Activated CD4-positive, alpha-beta T cell treated with anti-CD3 and anti-CD28 coated beads, Interleukin-2, amount 50 U/mL, for 1 hour (primary cell): ENCODE measurements at places on chromosomes 3 and 15.

DNA sequence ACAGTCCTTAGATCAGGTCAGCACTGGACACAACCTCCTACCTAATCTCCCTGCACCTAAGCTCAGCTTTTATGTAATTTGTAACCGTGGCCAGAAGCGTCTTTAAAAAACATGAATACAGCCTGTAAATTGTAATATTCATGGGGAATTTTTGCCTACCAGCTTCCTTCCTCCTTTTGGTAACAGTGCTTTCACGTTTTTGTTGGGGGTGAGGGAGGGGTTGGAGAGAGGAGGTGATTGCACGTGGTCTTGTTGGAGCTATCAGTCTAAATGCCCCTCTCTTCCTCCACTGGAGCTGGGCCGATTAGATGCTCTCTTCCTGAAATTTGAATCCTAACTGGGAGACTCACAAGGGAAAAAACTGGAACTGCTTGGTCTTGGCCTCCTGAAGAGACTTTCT is 35.1 kb upstream of the SCN5A start:
- no peak for DNase-seq

DNA sequence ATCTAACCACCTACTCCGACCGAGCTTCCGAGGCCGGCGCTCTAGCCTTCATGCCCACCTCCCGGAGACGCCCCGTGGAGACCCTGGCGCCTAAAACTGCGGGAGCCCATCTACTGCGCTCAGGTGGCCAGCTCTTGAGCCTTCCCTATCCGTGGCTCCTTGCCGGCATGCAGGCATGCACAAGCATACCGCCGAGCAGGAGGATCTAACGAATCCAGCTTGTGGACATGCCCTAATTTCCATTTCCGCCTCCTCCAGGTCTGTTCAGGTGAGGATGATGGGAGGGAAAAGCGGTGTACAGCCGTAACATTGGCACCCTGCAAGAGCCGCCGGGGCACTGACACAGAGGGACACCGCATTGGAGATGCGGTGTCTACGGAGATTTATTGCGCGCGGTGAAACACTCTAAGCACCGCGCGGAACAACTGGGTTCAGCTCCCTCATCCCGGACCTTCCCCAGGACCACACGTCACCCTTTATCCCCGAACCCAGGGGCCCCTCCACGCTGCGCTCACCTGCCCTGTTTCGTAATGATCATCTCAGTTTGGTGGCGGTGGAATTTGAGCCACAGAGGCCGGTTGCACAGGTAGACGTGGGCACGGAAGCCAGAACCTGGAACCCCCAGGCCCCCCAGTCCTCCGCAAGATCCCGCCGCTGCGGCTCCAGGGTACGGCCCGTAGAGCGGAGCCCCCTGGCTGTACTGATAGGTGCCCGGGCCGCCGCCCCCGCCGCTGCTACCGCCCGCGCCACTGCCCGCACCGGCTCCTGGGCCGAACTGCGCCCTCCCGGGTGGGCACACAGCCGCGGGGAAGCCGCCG is 1.0 kb downstream of the EOMES start:
- no peak for DNase-seq

GRCh38 chr3:179967622-179968021 is 69.1 kb downstream of the PEX5L start:
- no peak for DNase-seq

- no peak for DNase-seq
Observed at GRCh38 chr3:177460047-177460446, 262.8 kb upstream of the TBL1XR1 start.

GRCh38 chr3:128076483-128077201 is 24.4 kb downstream of the SEC61A1 start:
- DNase-seq, result peak; percentile 42

DNA sequence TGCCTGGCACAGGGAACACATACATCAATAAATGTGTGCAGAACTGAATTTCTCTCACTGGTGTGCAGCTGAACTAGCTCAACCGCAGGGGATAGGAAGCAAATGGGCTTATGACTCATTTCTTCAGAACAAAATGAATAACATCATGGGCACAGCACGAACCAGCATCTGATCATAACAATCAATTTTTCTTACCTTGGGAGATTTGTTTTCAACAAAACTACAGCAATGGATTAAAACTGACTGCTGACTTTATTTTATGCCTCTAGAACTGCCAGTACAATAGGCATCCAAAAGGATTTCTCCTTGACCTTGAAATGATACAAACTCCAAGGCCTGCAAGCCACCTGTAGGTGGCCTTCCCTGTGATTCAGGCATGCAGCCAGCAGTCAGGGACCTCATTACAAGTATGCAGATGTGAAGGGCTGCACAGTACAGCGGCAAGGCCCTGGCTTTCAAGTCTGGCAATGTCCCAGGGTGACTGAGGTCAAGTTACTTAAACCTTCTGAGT is 26.1 kb downstream of the TAMM41 start:
- no peak for DNase-seq

DNA sequence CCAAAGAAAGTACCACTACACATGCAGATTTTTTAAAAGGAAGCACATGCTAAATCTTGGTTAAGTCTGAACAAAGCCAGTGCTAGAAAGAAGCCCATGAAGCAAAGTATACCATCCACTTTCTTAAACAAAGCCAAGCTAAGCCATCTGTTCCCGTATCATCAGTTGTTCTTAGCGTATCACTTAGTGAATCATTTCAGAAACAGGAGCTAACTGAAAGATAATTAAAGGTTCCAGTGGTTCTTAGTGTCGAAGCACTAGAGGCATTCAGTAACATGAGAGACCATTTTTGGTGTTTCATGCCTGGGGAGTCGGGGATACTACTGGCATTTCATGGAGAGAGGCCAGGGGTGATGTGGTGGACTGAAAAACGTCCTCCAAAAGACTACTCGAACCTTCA is 12.8 kb downstream of the UBXN7 start:
- DNase-seq, result no peak

- DNase-seq, result no peak
Observed at GRCh38 chr3:45337839-45338470, 50.4 kb upstream of the LARS2 start.

GRCh38 chr3:153130312-153130977 is 31.6 kb upstream of the RAP2B start:
- no peak for DNase-seq

DNA sequence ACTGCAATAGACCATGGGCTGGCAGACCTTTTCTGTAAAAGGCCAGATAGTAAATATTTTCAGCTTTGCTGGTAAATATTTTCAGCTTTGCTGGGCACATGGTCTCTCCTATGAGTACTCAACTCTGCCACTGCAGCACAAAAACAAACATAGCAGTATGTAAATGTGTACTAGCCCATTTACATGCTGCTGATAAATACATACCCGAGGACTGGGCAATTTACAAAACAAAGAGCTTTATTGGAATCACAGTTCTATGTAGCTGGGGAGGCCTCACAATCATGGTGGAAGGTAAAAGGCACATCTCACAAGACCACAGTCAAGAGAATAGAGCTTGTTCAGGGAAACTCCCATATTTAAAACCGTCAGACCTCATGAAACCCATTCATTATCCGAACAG is 793.0 kb downstream of the EDEM1 start:
- no peak for DNase-seq

DNA sequence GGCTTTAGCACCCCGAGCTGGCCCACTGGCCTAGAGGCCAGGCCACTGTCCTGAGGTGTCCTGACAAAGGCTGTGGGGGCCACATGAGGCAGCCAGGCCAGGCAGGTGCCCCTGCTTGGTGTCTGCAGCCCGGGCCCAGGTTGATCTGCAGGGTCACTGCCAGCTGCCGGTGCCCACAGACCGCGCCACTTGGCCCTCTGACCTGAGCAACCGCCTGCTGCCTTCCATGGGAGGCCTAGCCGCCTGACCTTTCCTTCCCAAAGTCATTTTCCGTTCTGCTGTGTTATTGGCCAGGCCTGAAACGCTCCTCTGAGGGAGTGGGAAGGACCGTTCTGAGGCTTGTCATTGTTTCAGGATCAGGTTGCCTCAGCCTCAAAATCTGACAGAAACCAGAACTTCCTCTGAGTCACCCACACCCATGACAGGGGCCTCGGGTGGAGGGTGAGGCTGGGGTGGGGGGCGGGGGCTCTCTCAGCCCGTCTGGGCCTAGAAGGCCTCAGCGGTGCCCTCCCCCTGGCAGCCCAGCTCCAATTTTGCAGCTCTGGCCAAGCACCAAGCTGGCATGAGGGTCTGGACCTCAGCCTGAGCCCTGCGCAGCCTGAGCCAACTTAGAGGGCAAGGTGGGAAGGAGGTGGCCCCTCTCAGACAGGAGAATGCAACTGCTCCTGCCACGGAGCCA is 140.7 kb upstream of the MEF2A start:
- peak; percentile 33 for DNase-seq

GRCh38 chr3:49701388-49702077 is 12.2 kb downstream of the RNF123 start:
- no peak for DNase-seq

- DNase-seq, result no peak
Observed at GRCh38 chr15:78685159-78685921, 44.3 kb upstream of the CHRNB4 start.

- no peak for DNase-seq
Observed at GRCh38 chr3:464255-464654, 267.7 kb downstream of the CHL1 start.

DNA sequence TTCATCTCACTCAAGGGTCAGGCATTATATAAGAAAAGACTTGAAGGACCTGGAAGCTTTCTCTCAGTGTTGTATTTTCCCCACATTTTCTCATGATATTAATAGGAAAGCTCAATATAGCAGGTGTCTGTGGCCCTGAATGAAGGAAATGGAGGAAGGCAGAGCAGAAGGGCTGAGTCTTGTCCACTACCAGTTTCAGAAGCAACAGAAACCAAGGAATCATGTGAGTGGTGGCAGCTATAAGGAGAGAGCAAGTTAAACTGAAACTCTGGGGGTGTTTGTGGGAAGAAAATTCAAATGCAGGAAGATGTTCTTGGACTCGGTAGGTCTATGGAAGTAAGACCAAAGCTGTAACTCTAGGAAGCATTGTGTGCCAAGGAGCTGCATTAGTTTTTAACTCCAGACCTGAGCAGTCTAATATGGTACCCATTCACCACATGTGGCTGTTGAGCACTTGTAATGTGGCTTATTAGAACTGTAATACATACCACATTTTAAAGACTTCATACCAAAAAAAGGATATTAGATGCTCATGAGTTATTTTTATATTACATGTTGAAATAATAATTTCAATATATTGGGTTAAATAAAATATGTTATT is 278.8 kb upstream of the GADL1 start:
- DNase-seq, result no peak

- DNase-seq, result no peak
Observed at GRCh38 chr15:38454696-38455090, 766 bp downstream of the FAM98B start.

DNA sequence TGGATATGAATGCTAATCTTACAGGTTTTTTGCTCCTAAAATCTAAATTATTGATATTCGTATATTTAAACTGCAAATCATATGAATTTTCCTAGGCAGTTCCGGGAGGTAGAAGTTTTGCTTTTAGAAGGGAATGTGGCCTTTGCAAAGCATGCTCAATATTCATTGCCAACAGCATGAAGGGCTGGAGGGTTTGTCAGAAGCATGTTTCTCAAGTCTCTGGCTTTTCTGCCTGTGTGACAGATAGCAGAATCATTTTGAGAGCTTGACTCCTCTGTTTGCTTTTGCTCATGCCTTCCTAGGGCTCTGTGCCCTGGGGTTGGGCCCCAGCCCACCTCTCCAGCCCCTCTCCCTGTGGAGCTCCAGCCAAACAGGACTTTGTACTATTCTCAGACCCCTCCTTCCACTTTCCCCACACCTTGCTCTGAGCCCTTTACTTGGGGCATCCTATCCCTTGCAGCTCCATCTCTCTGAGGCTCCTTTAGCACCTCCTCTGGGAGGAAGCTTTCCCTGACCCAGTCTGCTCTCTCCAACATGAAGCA is 91.3 kb downstream of the ARNT2 start:
- no peak for DNase-seq

- no peak for DNase-seq
Observed at GRCh38 chr3:77259694-77260093, 219.8 kb downstream of the ROBO2 start.

DNA sequence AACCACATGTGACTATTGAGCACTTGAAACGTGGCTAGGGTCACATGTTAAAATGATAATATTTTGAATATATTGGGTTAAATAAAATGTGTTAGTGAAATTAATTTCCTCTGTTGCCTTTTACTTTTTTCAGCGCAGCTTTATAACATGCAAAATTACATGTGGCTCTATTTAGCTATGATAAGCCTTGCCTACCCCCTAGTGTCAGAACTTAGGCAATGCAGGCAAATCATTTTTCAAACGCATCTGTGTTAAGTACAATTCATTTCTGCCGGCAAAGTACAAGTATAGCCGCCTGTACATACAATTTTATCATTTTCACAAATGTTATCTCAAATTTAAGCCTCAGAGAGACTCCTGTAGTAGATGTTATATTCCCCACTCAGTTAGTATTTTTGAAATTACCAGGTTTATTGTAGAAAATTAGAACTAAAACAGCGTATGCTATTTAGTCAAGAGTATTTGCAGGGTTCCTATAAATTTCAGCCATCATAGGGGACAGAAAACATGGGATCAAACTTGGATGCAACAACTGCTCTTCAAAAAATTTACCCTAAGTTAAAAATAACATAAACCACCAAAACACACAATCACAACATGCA is 56.1 kb downstream of the TAFA4 start:
- DNase-seq, result peak; percentile 2

DNA sequence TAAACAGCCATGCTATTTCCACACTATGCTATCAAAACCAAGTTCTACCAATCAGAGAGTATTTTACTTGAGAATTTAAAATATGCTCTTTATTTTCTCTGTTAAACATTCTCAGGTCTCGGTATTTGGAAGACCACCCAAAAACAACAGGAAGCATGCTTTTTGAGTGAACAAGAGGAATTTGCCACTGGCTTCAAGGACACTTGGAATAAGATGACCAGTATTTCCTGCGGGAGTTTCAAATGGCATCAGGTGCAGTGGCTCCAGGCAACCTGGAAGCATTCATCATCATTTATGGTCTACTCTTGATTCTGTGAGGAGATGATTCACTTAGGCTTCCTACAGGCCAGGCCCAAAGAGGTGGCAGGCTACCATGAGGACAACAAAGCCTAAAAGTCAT is 305.7 kb upstream of the ATP11B start:
- no peak for DNase-seq

- no peak for DNase-seq
Observed at GRCh38 chr3:122313281-122313680, 11.8 kb upstream of the CSTA start.

DNA sequence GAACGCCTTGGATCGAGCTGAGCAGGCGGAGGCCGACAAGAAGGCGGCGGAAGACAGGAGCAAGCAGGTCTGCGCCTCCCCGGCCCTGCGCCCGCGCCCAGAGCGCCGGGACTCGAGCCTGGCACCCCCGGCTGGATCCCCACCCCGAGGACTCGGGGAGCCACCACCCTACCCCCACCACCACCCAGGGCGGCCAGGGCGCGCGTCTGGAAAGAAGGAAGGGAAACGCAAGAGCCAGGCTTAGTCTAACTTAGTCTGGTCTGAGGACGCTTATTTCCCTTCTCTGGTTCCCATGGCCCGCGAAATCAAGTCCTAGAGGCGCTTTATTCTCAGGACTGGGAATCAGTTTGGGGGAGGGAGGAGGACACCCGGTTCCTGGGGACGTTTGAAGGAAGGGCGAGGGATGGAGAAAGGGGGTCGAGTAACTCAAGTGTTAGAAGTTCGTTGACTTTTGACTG is 359 bp downstream of the TPM1 start:
- no peak for DNase-seq

GRCh38 chr3:101884776-101885175 is 35.5 kb downstream of the NFKBIZ start:
- no peak for DNase-seq
